Osteoblast (primary cell): ENCODE measurements at places on chromosomes 5 and 9. TPM values are rescaled to one million over a fixed set of nuclear protein-coding genes. Genes with fewer than 3 reads are reported as not detected.

The SHROOM1 gene
- total RNA-seq, result 4.7 and 6.2 TPM in 2 replicates

The ST8SIA4 gene
- 1.4 and 1.8 TPM in 2 replicates for total RNA-seq

The PRR16 gene
- 30.4 and 36.2 TPM in 2 replicates for total RNA-seq

- no peak overlapping the region for H3K4me3 ChIP-seq
- peak; percentile 79 for DNase-seq
- H3K27me3 ChIP-seq, result no peaks in the 10 kb centered on the region
- H3K36me3 ChIP-seq, result no peaks in the 10 kb centered on the region
- peak overlapping the region; percentile 98 for H3K27ac ChIP-seq
Measured at GRCh38 chr5:136004436-136004835, 24.4 kb upstream of the TGFBI start.

- DNase-seq, result no peak
- H3K27me3 ChIP-seq, result no peaks in the 10 kb centered on the region
Measured at GRCh38 chr9:21943464-21943863, 50.7 kb downstream of the CDKN2A start.

- no peaks in the 10 kb centered on the region for H3K4me1 ChIP-seq
- no peak overlapping the region for H3K27ac ChIP-seq
- DNase-seq, result no peak
- no peaks in the 10 kb centered on the region for H3K36me3 ChIP-seq
Measured at GRCh38 chr9:93616044-93616443, 39.7 kb downstream of the PHF2 start.

DNA sequence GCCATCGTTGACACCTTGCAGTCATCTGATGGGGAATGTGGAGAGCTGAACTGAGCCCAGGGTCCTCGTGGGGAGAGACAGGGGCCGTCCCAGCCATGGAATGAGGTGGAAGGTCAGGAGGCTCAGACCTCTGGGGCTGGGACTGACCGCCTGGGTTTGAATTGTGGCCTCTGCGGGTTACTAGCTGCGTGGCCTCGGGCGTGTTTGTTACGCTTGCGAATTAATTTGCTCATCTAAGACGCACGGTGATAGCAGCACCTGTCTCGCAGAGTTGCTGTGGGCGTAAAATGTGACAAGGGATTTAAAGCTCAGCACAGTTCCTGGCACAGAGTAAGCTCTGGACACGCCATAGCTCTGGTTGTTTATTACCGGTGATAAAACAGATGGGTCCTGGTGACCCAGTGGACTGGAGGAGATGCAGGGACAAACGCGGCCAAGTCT, 19.4 kb upstream of the DAB2IP start:
- H3K4me1 ChIP-seq, result no peaks in the 10 kb centered on the region
- no peaks in the 10 kb centered on the region for H3K36me3 ChIP-seq
- DNase-seq, result no peak
- H3K4me3 ChIP-seq, result no peak overlapping the region
- no peak overlapping the region for H3K27ac ChIP-seq

DNA sequence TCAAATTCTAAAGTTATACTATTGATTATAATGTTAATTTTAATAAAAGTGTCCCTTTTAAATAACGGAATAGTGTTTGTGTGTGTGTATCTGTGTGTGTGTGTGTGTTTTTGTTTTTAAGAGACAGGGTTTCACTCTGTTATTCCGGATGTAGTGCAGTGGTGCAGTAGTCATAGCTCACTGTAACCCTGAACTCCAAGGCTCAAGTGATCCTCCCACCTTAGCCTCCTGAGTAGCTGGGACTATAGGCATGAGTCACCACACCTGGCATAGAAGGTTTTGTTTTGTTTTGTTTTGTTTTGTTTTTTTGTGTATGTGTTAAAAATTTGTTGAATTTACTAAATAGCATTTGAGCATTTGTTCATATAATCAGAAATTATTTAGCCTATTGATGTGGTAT, 64.6 kb downstream of the YTHDC2 start:
- peaks cover 9% of the 10 kb centered on the region for H3K36me3 ChIP-seq
- H3K4me1 ChIP-seq, result peaks cover 10% of the 10 kb centered on the region

DNA sequence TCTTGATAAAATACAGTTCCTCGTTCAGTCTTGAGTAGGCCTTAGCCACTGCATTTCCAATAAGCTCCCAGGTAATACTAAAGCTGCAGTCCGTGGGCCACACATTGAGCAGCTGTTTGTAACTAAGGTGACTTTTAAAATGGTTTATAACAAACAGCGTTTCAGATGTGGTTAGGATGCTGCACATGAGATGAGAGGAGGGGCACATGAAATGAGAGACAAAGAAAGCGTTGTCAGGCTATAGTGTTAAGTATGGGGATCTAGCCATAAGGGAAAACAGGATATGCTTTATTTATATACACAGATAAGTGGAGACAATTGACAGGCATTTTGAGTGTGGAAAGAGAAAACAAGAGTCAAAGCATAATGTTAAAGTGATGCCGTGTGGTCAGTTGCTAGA, 89.9 kb downstream of the PAM start:
- no peak overlapping the region for H3K27ac ChIP-seq
- H3K4me1 ChIP-seq, result no peaks in the 10 kb centered on the region
- H3K36me3 ChIP-seq, result no peaks in the 10 kb centered on the region
- no peak overlapping the region for H3K4me3 ChIP-seq
- no peak for DNase-seq

DNA sequence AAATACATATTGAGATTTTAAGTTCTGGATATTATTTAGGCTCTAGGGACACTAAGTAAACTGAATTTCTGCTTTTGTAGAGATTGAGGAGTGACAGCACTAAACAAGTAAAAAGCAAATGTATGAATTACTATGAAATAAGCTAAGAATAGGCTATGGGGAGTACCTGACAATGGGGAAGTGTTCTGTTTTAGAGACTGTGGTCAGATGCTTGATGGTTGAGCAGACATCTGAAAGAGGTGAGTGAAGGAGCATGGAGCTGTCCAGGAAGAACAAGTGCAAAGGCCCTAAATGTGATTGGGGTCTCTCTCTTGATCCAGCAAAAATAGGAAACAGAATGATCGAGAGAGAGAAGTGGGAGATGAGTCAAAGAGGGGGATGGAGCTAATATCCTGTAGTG, 111.7 kb downstream of the JAKMIP2 start:
- H3K27me3 ChIP-seq, result no peaks in the 10 kb centered on the region
- H3K27ac ChIP-seq, result no peak overlapping the region
- no peak overlapping the region for H3K4me3 ChIP-seq
- no peak for DNase-seq

- H3K27me3 ChIP-seq, result no peaks in the 10 kb centered on the region
- no peak overlapping the region for H3K4me3 ChIP-seq
- peak overlapping the region; percentile 84 for H3K27ac ChIP-seq
- no peak for DNase-seq
- peaks cover 43% of the 10 kb centered on the region for H3K4me1 ChIP-seq
Measured at GRCh38 chr9:36030871-36031270, 5.8 kb upstream of the RECK start.

- peaks cover 14% of the 10 kb centered on the region for H3K4me1 ChIP-seq
- peaks cover 30% of the 10 kb centered on the region for H3K27me3 ChIP-seq
- H3K36me3 ChIP-seq, result no peaks in the 10 kb centered on the region
- H3K27ac ChIP-seq, result peak overlapping the region; percentile 27
- peak; percentile 50 for DNase-seq
- H3K4me3 ChIP-seq, result peak overlapping the region; percentile 8
Measured at GRCh38 chr5:127370631-127371030, 80.0 kb downstream of the MEGF10 start.

DNA sequence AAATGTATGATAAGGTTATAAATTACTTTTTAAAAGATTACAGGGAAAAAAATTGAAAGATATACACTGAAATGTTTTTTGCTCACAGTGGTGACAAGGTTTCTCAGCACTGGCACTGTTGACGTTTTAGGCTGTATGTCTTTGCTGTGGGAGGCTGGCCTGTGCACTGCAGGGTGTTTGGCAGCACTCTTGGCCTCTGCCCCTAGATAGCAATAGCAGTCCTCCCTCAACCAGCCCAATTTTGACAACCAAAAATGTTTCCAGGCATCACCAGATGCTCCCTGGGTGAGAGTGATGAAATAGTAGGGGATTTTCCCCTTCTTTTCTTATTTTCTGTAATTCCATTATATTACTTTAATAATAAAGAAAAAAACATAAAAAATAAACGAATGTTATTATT, 3.3 kb downstream of the CD274 start:
- DNase-seq, result peak; percentile 77
- peak overlapping the region; percentile 64 for H3K27ac ChIP-seq
- H3K4me3 ChIP-seq, result no peak overlapping the region
- peaks cover 49% of the 10 kb centered on the region for H3K4me1 ChIP-seq
- H3K36me3 ChIP-seq, result peaks cover 6% of the 10 kb centered on the region

DNA sequence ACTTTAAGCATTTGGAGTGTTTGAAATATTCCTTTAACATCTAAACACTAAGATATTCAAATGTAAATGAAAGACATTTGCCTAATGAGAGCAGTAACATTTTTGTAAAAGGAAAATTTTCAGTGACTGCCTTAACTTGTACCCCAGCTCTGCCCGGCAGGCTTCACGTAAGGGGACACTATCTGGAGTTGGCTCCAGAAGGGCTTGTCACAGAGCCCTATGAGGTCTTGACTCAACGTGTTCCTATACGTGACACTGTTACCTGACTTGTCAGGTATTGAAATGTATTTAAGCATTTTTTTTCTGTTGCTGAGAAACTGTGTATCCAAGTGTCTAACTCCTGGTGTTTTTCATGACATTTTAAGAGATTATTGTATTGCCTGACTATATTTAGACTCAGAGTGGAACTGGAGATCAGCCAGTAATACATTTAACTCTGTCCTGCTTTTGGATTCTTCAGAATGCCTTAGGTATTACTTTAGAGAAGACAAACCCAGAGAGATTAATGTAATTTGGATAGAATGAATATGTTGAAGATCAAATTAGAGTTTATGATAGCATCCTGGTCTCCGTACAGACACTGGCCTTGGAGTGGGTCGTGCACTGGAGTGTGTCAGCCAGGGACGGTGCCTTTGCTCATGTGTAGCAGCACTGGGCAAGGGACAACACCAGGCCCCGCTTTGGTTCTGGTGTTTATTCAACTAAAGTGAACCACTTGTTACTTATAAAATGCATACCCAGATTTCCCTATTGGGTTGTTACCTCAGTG, 34.6 kb upstream of the PHF2 start:
- no peak for DNase-seq
- H3K27ac ChIP-seq, result no peak overlapping the region
- H3K4me1 ChIP-seq, result no peaks in the 10 kb centered on the region
- no peak overlapping the region for H3K4me3 ChIP-seq

DNA sequence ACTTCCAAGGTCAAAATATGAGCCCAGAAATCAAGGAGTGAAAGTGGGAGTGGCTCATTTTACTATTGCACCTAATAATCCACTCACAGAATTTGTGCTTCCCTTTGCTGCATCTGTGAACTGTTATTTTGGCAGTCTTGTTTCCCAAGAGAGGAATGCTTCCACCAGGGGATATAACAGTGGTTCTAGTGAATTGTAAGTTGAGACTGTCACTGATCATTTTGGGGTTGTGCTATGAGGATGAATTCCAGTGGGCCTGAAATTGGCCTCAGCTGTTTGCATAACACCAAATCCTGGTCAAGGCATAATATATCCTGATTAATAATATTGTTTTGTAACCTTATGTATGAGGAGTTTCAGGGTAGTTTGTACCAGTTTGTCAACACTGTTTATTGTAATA, 14.4 kb downstream of the FAM200C start:
- peaks cover 4% of the 10 kb centered on the region for H3K27me3 ChIP-seq
- no peak for DNase-seq
- no peaks in the 10 kb centered on the region for H3K36me3 ChIP-seq
- H3K4me3 ChIP-seq, result no peak overlapping the region
- no peak overlapping the region for H3K27ac ChIP-seq

DNA sequence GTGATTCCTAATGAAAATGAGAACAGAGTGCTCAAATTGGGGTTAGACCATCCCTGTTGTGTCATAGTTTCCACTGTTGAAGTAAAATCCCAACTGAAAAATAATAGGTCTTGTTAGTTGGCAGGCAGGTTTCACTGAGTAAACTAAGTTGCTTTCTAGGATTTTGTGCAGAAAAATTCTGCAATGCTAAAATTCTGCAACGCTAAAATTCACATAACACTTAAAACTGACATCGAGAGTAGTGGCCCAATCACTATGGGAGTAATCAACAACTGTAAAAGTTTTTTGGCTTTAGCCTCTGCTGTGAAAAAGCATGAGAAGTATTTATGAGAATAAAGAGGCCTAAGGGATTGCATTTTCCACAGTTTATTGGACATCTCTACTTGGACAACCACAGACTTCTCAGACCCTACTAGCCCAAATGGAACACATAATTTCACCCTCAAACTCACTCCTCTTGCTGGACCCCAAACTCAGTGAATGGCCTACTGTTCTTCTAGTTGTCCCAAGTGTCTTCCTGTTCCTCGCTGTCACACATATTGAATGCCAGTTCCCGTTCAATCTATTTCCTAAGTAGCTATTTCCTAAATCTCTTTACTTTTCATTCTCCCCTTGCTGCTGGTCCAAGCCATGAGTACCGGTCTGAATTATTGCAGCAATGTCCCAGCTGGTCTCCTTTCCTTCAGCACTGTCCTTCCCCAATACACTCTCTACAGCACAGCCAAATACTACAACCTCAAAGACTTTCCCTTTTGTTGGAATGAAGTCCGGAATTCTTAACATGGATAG, 355.4 kb downstream of the PDE4D start:
- H3K4me3 ChIP-seq, result no peak overlapping the region
- no peaks in the 10 kb centered on the region for H3K4me1 ChIP-seq
- peak; percentile 31 for DNase-seq

DNA sequence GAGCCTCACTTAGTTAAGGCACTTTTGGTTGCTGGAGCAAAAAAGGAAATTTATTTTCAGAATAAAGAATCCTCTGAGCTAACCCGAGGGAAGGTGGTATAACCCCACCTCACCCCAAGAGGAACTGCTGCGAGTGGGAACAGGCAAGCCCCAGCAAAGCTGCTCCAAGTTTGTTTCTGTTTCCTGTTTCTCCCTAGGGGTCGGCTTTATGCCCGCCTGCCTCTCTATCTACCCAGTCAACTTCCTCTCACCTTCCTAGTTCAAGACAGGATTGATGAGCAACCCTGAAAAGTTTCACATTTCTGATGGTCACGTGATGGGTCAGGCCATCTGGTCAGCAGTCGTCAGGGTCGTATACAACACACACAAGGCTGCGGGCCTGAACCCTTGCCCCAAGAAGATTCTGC, 31.1 kb downstream of the TRIO start:
- DNase-seq, result peak; percentile 65
- H3K36me3 ChIP-seq, result no peaks in the 10 kb centered on the region
- peaks cover 78% of the 10 kb centered on the region for H3K4me1 ChIP-seq
- peak overlapping the region; percentile 72 for H3K27ac ChIP-seq
